ENCODE measurements at places on chromosomes 3 and 15.

- DNase-seq = no peak
Measured at GRCh38 chr15:29392358-29392757, 122.7 kb upstream of the NSMCE3 start.

DNA sequence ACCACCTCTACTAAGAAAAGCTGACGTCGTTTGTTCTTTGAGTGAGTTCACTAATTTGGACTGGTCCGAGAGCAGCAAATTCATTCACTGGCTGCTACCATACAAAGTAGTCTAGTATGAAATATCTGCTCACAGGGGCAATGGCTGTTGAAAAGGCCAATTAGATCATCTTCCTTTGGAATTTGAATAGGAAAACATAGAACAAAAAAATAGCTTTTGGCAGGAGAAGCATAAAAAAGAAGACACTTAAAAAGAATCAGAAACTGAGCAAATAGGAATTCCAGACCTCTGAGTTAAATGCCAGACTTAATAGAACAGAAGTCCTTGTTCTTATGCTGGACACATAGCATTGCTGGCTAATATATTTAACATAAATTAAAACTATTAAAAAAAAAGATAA lies 159.3 kb downstream of the IL1RAP start:
- no peak for DNase-seq

DNA sequence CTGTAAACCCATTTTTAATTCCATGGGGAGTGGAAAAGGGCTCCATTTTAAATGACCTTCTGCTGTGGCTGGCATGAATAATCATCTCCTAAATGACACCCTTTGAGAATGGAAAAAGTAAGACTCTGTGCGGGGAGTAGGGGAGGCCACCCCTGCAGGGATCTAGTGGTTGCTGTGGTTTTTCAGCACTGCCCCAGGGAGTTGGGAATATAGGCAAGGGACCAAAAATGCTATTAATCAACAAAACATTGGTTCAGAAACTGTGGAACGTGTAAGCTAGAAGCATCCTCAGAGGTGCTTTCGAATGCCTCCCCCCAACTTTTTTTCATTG lies 30.1 kb upstream of the ADAMTS7 start:
- no peak for DNase-seq

- DNase-seq = no peak
Measured at GRCh38 chr3:46440531-46441294, 24.0 kb downstream of the LTF start.

GRCh38 chr3:21847005-21847404 lies 96.0 kb upstream of the ZNF385D start:
- DNase-seq = no peak

DNA sequence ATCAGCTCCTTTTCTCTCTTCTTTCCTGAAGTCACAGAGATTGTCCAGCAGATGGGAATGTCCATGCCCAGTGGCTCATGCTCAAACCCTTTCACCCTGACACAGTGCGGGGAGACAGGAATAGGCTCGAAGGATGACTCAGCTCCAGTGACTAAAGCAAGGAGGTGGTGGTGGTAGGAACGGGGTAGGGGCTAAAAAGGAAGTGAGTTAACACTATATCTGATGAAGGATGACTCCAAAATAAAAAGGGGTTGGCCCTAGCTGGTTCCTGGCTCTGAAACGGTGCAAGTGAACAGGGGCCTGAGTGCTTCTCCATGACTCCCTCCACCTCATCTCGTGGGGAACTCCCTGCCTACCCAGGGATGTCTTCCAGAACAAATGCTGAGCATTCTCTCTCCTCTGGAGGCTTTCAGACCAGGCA lies 167.4 kb upstream of the LPP start:
- DNase-seq = no peak

GRCh38 chr3:14581334-14582044 lies 41.3 kb upstream of the GRIP2 start:
- DNase-seq = no peak

DNA sequence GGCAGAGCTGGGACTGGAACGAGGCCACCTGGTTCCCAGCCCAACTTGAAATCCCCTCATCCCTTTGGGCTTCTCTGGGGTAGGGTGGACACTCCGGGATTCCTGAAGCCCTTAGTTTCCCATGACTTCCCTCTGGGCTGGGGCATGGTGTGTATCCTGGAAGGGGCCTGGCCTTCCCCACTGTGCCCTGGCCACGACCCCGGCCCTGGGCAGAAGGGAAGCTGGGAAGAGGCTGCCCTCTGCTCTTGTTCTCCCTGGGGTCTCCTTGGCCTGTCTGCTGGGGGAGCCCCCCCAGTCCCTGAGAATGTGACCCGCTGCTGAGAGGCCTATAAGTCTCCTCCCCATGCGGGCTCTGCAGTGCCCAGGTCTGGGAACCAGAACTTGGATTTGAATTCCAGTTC lies 104.9 kb downstream of the LINGO1 start:
- DNase-seq = no peak

GRCh38 chr15:81043281-81043934 lies 42.7 kb downstream of the TLNRD1 start:
- DNase-seq = no peak

DNA sequence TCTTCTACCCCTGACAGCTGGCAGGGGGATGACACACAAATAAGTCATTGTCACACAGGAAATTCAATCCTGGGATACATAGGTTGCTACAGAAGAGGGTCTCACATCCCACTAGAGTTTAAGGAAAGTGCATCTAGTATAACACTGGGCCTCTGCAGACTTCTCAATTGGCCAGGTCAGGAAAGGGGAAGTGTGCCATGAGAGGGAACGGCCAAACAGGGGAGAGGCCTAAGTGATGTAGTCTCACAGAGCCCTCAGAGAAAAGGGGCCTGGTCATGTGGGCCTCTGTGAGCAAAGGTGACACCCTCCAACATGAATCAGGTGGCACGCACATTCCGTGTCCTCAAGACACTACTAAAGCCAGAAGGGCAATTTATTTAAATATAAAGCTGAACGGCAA lies 11.2 kb downstream of the ZXDC start:
- no peak for DNase-seq

GRCh38 chr15:39363761-39364586 lies 216.9 kb upstream of the THBS1 start:
- DNase-seq = no peak

DNA sequence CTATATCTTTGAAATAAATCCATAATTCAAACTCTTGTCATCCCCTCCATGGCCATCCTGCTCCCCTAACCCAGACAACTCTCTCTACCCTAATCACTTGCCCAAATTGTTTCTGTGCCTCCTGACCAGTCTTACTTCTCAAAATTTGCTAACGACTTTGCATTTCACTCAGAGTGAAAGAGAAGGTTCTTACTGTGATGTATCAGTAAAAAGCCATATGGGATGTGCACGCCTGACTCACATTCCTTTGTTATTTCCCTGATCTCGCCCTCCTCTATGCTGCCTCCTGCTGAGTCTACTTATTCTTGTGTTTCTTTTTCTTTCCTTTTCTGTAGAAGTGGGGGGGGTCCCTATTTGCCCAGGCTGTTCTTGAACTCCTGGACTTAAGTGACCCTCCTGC lies 487.2 kb upstream of the FRG2C start:
- DNase-seq = no peak

Data from activated naive CD4-positive, alpha-beta T cell (primary cell).